Stimulated activated CD4-positive, alpha-beta T cell treated with anti-CD3 and anti-CD28 coated beads, Interleukin-4, amount 100 ng/mL, for 24 hours (primary cell): ENCODE measurements at places on chromosomes 16 and 17.

GRCh38 chr16:89217138-89217387 lies 440 bp upstream of the ZNF778 start:
- no peak for DNase-seq

DNA sequence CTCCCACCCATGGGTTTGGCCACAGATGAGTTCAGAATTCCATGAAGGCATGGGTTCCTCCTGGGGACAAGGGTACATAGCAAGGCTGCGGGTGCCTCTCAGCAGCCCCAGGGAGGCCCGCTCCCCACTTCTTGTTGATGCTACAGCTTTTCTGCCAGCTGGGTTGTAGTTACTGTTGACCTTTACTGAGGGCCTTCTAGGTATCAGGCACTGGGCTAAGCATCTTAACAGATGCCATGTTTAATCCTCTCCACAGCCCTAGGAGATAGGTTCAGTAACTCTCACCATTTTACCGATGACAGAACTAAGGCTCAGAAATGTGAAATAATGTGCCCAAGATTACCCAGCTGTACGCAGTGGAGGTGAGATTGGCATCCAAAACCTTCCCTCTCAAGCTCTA lies 54.3 kb upstream of the DLX4 start:
- DNase-seq: no peak

- no peak for DNase-seq
Observed at GRCh38 chr16:11400076-11400475, 54.8 kb downstream of the RMI2 start.

- DNase-seq: no peak
Observed at GRCh38 chr16:66618588-66619375, 14.3 kb downstream of the CMTM3 start.

- no peak for DNase-seq
Observed at GRCh38 chr17:46943501-46944393, 20.8 kb downstream of the GOSR2 start.

DNA sequence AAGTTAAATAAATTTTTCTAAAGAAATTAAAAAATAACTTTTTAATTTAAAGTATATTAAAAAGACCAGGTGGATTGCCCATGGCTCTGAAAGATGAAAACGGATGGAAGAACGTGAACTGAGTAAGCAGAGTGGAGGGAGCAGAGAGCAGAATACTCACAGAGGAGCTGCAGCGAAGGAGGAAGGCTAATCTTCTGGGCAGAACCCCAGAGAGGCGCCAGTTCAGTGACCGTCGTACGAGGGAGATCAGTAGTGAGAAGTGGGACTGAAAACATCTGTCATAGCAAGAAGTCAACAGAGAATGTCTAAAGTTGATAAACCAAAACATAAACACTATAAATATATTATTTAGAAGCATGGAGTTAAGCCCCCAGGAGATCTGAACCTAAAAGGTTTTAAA lies 34.9 kb downstream of the UBE2G1 start:
- DNase-seq: no peak
